ENCODE measurements at places on chromosomes 3 and 15.

GRCh38 chr3:154758109-154758868 is 321.8 kb upstream of the MME start:
- DNase-seq: no peak

DNA sequence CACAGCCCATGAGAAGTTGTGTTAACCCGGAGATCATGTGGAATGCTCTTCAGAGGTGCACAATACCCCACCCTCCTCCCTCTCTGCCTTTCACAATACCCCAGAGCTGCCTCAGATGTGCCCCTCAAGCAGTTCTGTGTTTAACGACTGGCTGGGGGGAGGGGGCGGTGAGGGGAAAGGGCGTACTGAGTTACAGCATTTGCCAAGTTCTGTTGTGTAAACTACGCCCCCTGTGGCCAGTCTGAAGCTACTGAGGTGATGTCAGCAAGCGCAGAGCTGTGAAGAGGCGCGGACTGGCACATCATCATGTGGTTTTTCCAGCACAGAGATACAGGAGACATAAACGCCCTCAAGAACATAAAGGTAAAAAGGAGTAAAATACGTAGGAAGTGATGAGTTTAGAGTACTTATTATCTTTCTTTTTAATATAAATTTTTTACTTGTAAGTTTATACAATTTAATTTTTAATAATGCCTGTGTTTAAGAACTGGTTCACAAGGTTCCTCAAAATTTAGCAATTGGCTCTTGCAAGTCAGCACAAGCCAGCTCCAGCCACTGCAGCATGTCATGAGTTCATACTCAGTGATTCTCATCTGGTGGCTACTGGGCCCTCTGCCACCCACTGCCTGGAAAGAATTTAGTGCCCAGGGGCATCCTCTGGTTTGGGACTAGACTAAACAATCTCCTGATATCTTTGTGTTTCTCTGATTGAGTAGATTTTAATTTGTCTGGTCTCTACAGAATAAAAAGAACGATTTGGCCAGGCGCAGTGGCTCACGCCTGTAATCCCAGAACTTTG is 1.7 kb downstream of the EPB42 start:
- DNase-seq: no peak

DNA sequence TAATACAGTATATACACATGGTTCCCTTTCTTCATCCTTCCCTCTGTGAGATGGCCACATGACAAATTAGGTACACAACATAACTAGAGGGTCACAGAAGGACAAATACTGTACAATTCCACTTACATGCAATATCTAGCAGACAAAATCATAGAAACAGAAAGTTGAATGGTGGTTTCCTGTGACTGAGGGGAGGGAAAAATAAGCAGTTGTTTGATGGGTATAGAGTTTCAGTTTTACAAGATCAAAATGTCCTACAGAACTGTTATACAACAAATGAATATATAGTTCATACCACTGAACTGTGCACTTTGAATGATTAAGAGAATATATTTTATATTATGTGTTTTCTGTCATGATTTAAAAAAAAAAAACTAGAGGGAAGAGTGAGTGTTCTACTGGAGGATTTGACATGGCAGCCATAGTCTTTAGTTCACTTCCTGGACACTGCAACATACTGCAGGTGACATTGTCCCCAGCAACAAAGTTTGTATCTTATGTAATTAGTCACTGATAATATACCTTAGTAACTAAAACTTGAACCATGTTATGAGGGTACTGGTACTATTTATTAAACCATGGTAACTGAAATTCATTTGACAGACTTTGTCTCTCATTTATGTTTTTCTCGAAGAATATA is 37.2 kb downstream of the CCDC54 start:
- DNase-seq: no peak

- DNase-seq: no peak
These were observed 515.6 kb upstream of the SGO1 start for GRCh38 chr3:20701641-20702040.

DNA sequence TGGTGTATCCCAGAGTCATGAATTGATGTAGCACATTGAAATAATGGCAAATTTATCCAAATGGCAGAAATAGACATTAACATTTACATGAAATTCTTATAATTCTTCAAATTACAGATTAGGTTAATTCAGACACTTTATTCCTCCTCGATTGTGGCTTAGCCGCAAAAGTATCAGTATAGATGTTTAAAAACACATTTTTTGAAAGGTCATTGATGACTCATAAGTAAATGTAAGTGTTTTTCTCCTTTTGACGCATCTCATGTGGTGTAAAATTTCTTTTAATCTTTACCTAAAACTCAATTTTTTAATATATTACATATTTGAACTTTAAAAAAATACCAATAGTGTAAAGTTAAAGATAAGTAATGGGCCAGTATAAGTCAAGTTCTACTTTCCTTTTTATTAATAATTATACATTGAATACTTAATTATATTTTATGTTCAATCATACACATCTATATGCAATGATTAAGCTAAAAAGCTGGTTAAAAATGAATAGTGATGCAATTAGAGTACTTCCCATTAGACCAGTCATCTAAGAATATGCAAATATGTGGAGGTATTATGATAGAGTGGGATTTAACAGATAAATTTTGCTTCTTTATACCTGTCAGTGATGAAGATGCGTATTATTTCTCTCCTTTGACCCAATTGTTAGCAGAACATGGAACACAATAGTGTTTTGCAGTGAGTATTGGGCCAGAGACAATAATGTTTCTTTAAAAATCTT is 678.1 kb upstream of the DPPA4 start:
- no peak for DNase-seq

- no peak for DNase-seq
These were observed 43.0 kb upstream of the TLE3 start for GRCh38 chr15:70140543-70141375.

DNA sequence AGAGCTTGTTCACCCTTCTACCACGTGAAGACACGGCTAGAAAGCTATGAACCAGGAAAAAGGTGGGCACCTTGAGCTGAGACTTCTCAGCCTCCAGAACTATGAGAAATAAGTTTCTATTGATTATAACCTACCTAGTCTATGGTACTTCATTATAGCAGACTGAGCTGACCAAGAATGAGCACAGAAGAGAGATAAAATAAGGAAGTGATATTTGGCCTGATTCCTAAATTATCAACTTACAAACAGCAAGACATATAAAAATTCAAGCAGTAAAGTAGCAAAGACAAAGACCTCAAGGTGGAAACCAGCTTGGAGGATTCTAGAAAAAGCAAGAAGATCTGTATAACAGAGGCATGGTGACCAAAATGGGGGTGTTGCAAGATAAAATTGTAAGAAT is 63.9 kb upstream of the OSTN start:
- no peak for DNase-seq

GRCh38 chr3:56815589-56815988 is 13.8 kb upstream of the ARHGEF3 start:
- DNase-seq: no peak

- DNase-seq: no peak
These were observed 22.7 kb downstream of the ERICH6 start for GRCh38 chr3:150681057-150681456.

DNA sequence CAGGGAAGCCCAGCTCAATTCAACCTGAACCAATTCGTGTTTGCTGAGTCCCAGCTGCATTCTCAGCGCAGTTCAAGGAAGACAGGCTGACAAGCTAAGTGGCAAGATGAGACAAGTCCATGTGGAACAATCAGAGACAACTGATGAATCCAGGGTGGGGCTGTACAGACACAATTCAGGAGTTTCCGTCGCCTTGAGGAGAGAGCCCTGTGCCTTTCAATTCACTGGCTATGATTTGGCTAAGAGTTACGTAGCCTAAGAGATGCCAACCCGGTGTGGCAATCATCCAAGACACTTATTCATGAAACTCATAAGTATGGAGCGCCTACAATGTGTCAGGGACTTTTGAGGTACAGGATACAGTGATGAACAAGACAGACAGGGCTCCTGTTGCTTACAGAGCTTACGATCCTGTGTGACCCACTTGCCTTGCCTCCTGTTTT is 15.5 kb upstream of the ZBED2 start:
- DNase-seq: no peak

DNA sequence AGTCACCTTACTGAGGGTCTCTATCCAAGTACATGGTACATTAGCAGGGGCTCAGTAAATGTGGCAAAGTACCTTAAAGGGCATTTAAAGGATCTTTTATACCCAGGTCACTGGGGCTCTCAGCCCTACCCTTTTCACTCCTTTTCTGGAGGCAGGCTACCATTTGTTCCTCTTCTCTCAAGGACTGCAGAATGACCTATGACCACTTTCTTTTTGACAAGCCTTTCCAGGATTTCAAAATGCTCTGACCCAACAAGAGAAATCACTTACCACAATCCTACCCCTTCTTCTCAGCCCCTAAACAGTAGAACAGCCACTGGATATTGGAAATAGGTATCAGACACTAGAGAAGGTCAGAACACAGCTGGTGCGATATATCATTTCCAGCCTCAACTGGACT is 221.8 kb upstream of the TPRG1 start:
- DNase-seq: no peak

DNA sequence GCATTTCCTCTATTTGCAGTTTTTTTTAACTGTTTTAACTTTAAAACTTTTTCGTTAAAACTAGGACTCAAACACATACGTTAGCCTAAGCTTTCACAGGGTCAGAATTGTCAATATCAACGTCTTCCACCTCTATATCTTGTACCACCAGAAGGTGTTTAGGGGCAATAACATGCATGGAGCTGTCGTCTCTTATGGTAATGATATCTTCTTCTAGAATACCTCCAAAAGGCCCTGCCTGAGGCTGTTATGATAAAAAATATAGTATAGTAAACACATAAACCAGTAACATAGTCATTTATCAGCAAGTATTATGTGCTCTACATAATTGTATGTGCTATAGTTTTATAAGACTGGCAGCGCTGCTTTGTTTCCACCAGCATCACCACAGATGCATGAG is 76.3 kb upstream of the MLF1 start:
- no peak for DNase-seq

GRCh38 chr15:74889390-74889882 is 406 bp upstream of the MPI start:
- no peak for DNase-seq

GRCh38 chr3:26307192-26307591 is 315.4 kb upstream of the LRRC3B start:
- DNase-seq: no peak

DNA sequence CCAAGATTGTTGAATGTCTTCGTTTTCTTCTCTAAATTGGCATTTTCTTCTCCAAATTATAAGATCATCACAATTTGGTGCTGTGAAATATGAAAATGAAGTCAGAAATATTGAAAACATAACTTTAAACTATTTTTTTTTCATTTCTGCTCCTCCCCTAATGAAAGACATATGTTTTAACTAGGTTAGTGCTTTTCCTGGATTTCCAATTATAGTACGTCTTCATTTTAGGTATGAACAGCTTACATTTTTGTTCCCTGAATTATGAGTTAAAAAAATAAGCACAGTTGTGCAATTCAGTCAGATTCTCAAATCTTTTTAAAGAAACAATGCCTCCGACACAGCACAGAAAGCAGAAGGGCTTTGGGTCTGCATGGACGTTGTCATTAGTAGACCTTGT is 83.5 kb upstream of the CFAP20DC start:
- DNase-seq: no peak

DNA sequence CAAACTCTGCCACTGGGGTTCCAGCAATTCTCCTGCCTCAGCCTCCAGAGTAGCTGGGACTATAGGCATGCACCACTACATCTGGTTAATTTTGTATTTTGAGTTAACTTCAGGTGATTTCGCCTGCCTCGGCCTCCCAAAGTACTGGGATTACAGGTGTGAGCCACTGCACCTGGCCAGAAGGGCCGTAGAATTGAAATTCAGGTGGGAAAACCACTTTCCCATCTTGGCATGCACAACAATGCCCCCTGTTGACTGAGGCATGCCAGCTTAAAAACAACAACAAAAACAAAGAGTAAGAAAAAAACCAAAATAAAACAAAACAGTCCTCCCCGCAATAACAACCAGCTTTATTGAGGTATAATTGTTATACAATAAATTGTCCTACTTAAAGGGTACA is 32.6 kb upstream of the RAB11A start:
- no peak for DNase-seq

GRCh38 chr15:39784638-39785037 is 2.0 kb upstream of the FSIP1 start:
- no peak for DNase-seq

DNA sequence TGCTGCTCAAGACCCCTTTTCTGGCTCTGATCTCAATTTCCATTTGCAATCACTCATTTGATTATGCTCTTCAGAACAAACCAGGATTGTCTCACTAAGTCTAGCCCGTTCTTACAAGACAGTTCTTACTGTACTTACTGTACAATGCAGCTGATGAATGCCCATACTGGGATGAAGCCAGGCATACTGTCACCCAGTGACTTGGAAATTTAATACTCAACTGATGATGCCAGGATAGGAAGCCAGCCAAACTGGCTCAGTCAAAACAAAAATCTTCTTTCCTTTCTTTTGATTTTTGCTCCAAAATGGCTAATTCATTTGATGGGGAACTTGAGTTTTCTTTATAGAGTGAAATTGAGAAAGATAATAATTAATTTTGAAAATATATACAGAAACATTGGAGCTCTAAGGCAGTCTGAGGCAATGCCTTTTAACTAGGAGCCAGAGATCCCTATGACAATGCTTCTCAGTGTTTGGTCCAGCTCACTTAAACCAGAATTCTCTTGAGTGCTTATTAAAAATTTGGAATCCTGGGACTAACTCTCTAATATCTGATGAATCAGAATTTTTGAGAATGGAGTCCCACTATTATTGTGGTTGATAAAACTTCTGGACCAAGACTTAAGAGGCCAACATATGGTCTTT is 265.6 kb upstream of the THBS1 start:
- DNase-seq: no peak

- DNase-seq: no peak
These were observed 178.9 kb downstream of the KCNMB2 start for GRCh38 chr3:178714925-178715832.

DNA sequence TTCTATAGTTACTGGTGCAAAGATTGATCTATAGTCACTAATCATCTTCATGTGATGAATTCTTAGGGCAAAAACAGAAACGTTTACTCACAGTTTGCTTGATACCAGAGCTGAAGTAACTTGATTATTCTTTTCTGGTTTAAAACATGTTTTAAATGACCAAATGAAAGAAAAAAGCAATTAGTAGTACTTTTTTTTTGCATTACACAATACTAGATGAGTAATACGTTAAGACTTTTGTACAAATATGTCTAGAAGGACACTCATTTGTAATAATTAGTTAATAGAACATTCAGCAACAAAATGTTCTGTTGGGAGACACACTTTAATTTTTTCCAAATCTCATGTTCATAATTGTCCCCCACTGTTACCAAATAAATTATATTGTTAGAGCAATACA is 523.2 kb downstream of the SOX2 start:
- DNase-seq: no peak

- no peak for DNase-seq
These were observed 22.8 kb downstream of the MKRN3 start for GRCh38 chr15:23588268-23588667.
